Activated naive CD8-positive, alpha-beta T cell treated with anti-CD3 and anti-CD28 coated beads for 36 hours (primary cell): ENCODE measurements at places on chromosomes 7 and 10.

- no peak for DNase-seq
These were observed 165.3 kb downstream of the CELF2 start for GRCh38 chr10:11183015-11183414.

GRCh38 chr10:104253106-104253505 is 1.6 kb upstream of the GSTO1 start:
- DNase-seq, result no peak

- DNase-seq, result no peak
These were observed 200.9 kb downstream of the GRID1 start for GRCh38 chr10:86165666-86166065.

GRCh38 chr10:107450056-107450455 is 285.6 kb upstream of the SORCS1 start:
- no peak for DNase-seq

DNA sequence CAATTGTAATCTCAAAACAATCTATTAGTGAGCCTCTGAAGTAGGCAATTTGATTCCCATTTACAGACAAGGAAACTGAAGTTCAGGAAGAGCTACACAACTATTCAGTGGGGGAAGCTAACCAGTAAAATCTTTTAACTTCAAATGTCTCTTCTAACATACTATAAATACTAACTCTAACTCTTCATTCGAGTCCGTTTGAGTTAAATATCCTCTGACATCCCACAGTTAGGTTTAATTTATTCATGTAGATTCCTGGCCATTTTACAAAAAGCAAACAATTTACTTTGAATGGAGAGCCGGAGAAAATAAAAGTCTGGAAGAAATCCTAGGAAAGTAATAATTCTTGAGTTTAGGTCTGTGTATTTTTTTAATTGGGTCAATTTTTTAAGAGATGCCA is 64.7 kb downstream of the HYCC1 start:
- no peak for DNase-seq
